ENCODE measurements at places on chromosomes 7 and 10. TPM values are rescaled to one million over a fixed set of nuclear protein-coding genes. Genes with fewer than 3 reads are reported as not detected.

DNA sequence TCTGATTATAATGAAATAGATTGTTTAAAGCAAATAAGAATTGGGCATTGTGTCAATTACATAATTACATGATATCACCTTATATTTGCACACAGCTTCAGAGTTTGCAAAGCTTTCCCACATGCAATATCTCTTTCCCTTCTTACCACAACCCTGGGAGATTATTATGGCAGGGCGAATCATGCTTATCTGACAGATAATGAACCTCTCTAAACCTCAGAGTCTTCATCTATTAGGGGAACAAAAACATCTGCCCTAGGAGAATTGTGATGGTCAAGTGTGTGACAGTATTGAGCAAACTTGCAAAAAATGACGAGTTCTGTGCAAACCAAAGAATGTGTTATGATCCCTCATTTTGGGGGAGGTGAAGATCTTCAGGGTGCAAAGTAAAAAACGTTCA lies 90.0 kb downstream of the MYOF start:
- H3K36me3 ChIP-seq: no peaks in the 10 kb centered on the region
- no peak overlapping the region for H3K27ac ChIP-seq
- no peak overlapping the region for H3K4me3 ChIP-seq
- H3K27me3 ChIP-seq: no peaks in the 10 kb centered on the region

DNA sequence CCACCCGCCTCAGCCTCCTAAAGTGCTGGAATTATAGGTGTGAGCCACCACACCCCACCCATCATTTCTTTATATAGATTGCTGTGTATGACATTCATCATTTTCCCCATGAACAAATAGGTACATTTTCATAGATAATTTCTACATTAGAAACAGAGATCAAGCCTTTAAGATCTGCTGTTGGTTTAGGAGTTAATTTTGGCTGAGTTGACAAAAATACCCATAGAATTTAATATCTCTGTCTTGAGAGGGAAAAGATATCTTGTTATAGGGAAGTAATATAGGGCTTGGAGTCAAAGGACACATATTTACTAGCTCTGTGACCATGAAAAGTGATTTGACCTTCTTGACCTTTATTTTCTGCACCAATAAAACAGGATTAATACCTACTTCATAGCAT lies 51.8 kb downstream of the LRMDA start:
- H3K27ac ChIP-seq: no peak overlapping the region
- DNase-seq: no peak
- peaks cover 2% of the 10 kb centered on the region for H3K36me3 ChIP-seq
- no peaks in the 10 kb centered on the region for H3K27me3 ChIP-seq
- H3K4me1 ChIP-seq: no peaks in the 10 kb centered on the region
- no peak overlapping the region for H3K4me3 ChIP-seq

GRCh38 chr7:73850781-73851207 lies 8.5 kb upstream of the METTL27 start:
- no peak overlapping the region for H3K27ac ChIP-seq
- H3K4me3 ChIP-seq: no peak overlapping the region
- no peaks in the 10 kb centered on the region for H3K27me3 ChIP-seq
- no peaks in the 10 kb centered on the region for H3K36me3 ChIP-seq

- H3K27ac ChIP-seq: no peak overlapping the region
- DNase-seq: no peak
- no peaks in the 10 kb centered on the region for H3K4me1 ChIP-seq
- no peaks in the 10 kb centered on the region for H3K36me3 ChIP-seq
- no peak overlapping the region for H3K4me3 ChIP-seq
Observed at GRCh38 chr7:47704936-47705335, 123.0 kb upstream of the TNS3 start.

GRCh38 chr7:30874656-30875302 lies 36.9 kb upstream of the AQP1 start:
- no peak for DNase-seq
- H3K27me3 ChIP-seq: no peaks in the 10 kb centered on the region
- no peak overlapping the region for H3K4me3 ChIP-seq
- H3K4me1 ChIP-seq: no peaks in the 10 kb centered on the region

DNA sequence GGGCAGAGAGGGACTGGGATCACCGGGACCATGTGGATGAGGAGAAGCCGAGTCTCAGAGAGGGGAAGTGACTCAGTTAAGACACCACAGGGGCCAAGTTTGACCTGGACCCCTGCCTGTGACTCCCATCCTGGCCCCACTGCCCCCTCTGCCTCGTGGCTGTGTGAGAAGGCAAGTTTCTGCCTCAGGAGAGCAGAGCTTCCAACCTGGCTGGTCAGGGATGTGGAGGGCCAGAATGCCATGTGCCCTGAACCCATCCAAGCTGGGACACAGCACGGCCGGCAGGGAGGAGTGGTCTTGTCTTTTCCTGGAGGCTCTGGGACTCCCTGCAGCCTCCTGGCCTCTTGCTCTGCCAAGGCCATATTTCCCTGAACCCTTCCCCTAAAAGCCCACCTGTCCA lies 19.5 kb downstream of the WDFY4 start:
- no peaks in the 10 kb centered on the region for H3K36me3 ChIP-seq
- no peaks in the 10 kb centered on the region for H3K4me1 ChIP-seq
- H3K27ac ChIP-seq: no peak overlapping the region
- H3K4me3 ChIP-seq: no peak overlapping the region
- no peak for DNase-seq

The NOS3 gene
- 5.4 TPM for total RNA-seq

The MKX gene
- not detected for total RNA-seq

The HMX2 gene
- total RNA-seq: not detected

All from liver (tissue), 10 donors.